ENCODE measurements at places on chromosomes 3 and 15.

DNA sequence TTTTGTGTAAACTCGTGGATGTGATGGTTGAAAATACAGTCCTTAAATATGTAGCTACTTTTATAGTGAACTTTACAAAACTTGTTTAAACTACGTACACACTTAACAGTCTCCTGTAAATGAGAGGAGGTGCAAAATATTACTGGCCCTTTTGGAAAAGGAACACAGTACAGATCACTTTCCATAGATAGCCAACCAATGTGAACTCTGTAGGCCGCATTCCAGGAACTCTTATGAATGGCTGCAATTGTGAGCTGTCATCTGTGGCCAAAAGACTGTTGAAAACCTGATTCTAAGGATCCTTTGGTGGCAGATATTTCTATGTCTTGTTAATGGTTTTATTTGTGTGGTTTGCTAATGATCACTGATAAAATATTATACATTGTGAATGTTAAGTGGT, 6.2 kb downstream of the TSC22D2 start:
- DNase-seq = no peak

GRCh38 chr15:39472621-39473297, 108.1 kb upstream of the THBS1 start:
- no peak for DNase-seq

GRCh38 chr3:184635774-184636173, 74.2 kb downstream of the EPHB3 start:
- no peak for DNase-seq

GRCh38 chr3:46491089-46492070, 6.4 kb upstream of the RTP3 start:
- DNase-seq = no peak
